ENCODE measurements at places on chromosomes 13 and 19.
A peak's percentile ranks its signal among the peaks of the same experiment; 100 is the strongest.

- DNase-seq, result no peak
Measured at GRCh38 chr19:42177686-42178019, 39.8 kb downstream of the DEDD2 start.

DNA sequence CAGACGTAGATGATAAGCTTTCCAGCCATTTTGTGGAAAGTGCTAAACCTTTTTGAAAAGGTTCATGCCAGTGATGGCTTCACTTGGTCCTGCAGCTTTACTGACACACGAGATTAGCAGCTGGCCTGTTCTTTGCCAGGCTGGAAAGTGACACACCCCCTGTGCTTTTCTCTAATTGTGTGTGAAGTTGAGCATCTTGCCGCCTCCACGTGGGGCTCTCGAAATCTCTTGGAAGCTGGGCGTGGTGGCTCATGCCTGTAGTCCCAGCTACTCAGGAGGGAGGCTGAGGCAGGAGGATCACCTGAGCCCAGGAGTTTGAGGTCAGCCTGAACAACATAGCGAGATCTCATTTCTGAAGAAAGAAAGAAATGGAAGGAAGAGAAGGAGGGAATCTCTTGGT lies 25.3 kb upstream of the EHD2 start:
- no peak for DNase-seq

- DNase-seq, result no peak
Measured at GRCh38 chr13:33150126-33150525, 133.9 kb downstream of the KL start.

GRCh38 chr13:40432018-40432978 lies 234.1 kb downstream of the FOXO1 start:
- DNase-seq, result peak; percentile 52

GRCh38 chr13:76991432-76991795 lies 467 bp upstream of the CLN5 start:
- no peak for DNase-seq

DNA sequence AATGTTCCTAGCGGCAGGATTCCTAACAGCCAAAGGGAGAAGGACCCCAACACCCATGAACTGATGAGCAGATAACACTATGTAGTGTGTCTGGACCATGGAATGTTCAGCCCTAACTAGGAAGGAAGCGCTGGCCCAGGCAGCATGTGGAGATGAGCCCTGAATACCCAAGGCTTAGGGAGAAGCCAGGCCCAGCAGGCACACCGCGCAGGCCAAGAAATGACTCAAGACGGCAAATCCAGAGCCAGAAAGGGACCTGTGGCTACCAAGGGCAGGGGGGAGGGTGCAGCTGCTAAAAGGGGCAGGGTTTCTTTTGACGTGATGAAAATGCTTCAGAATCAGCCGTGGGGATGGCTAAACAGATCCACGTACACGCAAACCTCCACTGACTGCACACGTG lies 20.7 kb upstream of the TINCR start:
- DNase-seq, result no peak

- DNase-seq, result no peak
Measured at GRCh38 chr13:101660711-101661110, 208.2 kb downstream of the ITGBL1 start.

- no peak for DNase-seq
Measured at GRCh38 chr13:25660996-25661395, 289.2 kb downstream of the ATP8A2 start.

DNA sequence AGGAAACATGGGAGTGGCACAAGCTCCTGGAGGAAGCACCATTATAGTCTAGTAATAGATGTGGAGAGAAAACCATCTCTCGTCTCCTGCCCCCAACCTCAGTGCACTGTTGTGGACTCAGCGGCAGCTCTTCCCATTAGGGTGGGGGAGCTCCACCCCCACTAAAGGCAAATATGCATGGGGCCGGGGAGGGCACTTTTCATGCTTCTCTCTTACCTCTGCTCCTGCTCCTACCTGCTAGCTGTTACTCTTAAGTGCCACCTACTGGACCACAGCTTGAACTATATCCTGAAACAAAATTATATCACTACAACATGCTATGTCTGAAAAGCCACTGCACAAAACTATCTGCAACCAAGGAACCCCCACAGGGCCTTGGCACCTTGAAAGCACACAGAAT lies 112.6 kb upstream of the DACH1 start:
- no peak for DNase-seq

- no peak for DNase-seq
Measured at GRCh38 chr13:112452380-112453206, 76.4 kb downstream of the SPACA7 start.

DNA sequence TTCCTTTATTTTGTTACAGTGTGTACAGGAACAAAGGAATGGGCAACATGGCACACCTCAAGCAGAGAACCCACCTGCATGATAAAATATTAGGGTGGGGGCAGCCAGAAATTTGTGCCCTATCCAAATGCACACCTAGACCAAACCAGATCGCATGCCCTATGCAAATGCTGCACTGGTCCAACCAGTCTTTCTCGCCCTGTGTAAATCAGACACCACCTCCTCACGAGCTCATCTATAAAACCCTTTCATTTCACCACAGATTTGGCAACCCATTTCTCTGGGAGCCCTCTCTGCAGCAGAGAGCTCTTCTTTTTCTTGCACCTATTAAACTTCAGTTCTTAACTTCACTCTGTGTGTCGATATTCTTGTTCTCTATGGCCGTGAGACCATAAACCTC lies 1559.2 kb downstream of the SLITRK1 start:
- DNase-seq, result no peak

DNA sequence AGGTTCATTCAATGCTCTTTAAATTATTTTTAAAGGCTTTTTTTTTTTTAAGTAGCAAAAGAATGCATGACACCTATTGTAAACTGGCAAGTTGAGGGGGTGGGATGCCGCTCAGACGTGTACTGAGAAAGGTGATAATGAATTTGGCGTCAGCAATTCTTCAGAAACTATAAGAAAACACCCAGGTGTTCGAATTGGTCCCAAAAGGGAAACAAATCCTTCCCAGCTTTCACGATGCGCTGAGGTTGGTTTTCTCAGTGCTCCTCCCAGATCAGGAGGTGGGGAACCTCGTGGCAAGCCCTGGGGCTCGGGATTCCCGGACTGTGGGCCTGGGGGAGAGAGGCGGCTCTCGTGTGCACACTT lies 543 bp upstream of the FAM124A start:
- no peak for DNase-seq

GRCh38 chr13:39646122-39646521 lies 9.3 kb upstream of the COG6 start:
- no peak for DNase-seq

GRCh38 chr19:18488838-18489626 lies 32.8 kb downstream of the ELL start:
- DNase-seq, result no peak

GRCh38 chr13:27833206-27833605 lies 40.9 kb downstream of the GSX1 start:
- DNase-seq, result no peak

DNA sequence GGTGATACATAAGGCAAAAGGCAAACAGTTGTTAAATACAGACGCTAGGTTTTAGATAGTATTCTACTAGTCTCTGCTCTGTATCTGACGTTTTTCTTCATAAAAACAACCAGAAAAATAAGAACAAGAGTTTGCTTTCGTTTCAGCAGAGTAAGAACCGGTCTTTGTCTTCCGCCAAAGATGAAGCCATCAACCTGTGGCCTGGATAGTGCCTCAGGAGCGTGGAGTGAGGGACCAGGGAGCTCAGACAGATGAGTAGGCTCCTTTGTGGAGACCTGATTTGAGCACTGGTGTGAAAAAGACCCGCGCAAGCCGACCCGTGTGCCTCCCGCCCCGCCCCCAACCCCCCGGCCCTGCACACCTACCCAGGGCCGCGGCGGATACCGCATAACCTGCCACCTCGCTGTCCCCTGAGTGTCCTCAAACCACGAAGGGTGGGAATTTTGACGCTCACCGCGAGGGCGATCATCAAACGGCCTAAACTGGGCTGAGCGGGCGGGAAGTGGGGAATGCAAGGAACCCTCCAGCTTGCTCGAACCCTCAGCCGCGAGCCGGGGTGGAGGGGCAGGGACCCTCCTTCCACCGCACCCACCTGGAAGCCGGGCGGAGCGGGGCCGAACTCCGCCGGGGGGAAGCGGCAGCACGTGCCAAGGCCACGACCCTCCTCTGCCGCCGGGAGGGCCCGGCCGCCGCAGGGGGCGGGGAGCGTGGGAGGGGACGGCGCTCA lies 866 bp upstream of the LMO7 start:
- no peak for DNase-seq

GRCh38 chr13:111153977-111154332 lies 38.8 kb downstream of the ARHGEF7 start:
- no peak for DNase-seq

- no peak for DNase-seq
Measured at GRCh38 chr13:96025283-96025682, 27.9 kb downstream of the UGGT2 start.

Measured in GM06990 (cell line).